Stimulated activated CD8-positive, alpha-beta memory T cell treated with anti-CD3 and anti-CD28 coated beads, Interleukin-2, amount 100 ng/mL, for 1 hour (primary cell): ENCODE measurements at places on chromosomes 13 and 19.

GRCh38 chr13:23321535-23322241 lies 111.8 kb downstream of the SACS start:
- DNase-seq = no peak

DNA sequence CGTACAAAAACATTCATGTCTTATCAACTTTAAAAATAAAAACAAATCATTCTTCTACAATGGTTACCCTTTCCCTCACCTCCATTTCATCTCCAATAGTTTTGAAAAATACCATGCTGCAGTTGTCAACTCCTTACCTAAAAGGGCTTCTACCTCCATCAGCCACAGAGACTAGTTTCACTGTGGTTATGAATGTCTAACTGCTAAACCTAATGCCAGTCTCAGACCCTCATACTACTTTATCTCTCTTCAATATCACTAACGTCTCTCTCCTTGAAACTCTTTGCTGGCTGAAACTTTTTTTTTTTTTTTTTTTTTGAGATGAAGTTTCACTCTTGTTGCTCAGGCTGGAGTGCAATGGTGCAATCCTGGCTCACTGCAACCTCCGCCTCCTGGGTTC lies 27.1 kb downstream of the LNX2 start:
- DNase-seq = no peak

DNA sequence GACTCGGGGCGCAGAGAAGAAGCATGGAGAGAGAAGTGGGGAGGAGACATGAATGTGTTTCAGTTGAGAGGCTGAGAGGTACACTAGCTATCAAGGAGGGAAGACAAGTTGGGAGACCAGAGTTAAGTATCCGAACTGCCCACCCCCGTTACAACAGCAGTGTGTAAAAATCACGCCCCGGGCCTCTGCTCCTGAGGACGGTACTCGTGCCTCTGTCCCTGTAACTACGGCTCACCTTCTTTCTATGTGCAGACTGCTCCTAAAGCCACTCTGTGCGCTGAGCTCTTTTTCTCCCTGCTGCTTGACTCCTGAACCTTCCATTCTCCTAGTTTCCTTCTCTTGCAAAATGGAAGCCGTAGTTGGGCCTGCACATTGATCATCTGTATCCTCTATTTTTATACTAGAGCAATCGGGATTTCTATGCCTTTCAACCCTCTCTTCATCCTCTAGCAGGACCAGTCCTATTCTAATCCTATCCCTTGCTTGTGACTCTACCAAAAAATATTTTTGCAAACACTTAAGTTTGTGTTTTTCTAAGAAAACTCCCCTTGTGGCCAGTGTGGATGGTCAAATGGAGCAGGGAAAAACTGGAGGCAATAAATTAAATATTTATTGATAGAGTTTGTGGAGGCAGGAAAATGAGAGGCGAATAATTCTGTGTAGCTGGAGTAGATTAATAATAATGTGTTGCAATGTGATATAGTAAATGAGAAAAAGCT lies 569 bp downstream of the POLR1D start:
- peak; percentile 1 for DNase-seq

GRCh38 chr13:98880677-98881076 lies 97.2 kb downstream of the DOCK9 start:
- no peak for DNase-seq

GRCh38 chr13:99813336-99814095 lies 158.1 kb downstream of the ZIC5 start:
- no peak for DNase-seq

- DNase-seq = no peak
Observed at GRCh38 chr19:15280048-15280725, 47.9 kb upstream of the EPHX3 start.

- no peak for DNase-seq
Observed at GRCh38 chr13:33303855-33304597, 18.5 kb upstream of the STARD13 start.

DNA sequence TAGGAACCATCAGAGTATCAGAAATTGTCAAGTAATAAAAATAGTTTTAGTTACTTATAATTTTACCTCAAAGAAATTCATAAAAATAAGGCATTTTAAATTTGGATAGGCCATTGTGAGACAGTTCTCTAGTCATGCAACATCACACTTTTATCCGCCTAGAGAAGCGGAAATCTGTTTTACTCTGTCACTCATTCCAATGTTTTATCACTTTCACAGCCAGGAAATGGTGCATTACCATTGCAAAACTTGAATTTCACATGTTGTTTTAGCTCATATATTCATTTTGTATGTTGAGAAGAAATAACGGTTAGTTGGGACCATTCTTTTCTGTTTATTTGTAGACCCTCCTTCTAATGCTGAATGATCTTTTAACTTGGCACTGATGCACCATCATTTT lies 427.2 kb downstream of the GPC6 start:
- no peak for DNase-seq

- no peak for DNase-seq
Observed at GRCh38 chr13:113129921-113130750, 7.5 kb downstream of the F10 start.
